Right cardiac atrium (tissue), 5 donors: ENCODE measurements at places on chromosomes 13 and 19. TPM values are rescaled to one million over a fixed set of nuclear protein-coding genes. Genes with fewer than 3 reads are reported as not detected.

GRCh38 chr13:111396457-111396856 is 76.0 kb downstream of the TEX29 start:
- DNase-seq, result no peak

DNA sequence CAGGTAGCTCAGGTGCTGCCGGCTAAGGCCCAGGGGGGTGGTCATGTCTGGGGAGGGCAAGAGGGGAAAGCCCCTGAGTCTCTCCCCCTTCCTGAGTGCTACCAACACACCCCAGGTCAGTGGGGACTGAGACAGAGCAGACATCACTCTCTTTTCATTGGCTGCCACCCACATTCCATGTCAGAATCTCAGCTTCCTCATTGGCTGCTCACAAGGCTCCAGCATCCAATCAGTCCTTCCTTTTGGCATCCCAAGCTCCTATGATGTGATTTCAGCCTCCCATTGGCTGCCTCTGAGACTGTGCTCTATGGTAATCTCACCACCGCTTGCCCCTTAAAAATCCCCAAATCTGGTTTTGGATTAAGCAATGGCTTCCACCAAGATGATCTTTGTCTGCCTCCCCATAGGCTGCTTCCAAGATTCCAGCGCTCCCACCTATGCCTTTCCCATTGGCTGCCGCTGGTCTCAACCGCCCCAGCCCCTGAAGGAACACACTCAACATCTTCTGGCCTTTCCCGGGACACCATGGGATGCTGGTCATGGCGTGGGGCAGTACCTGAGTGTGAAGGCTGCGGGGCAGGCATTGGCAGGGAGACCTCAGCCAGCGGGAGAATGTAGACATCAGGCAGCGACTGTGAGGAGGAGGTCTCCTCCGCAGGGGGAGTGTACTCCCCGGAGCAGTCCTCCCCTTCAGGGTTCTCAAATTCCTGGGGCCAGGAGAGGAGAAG is 2.0 kb downstream of the LMTK3 start:
- peak; percentile 27 for DNase-seq

DNA sequence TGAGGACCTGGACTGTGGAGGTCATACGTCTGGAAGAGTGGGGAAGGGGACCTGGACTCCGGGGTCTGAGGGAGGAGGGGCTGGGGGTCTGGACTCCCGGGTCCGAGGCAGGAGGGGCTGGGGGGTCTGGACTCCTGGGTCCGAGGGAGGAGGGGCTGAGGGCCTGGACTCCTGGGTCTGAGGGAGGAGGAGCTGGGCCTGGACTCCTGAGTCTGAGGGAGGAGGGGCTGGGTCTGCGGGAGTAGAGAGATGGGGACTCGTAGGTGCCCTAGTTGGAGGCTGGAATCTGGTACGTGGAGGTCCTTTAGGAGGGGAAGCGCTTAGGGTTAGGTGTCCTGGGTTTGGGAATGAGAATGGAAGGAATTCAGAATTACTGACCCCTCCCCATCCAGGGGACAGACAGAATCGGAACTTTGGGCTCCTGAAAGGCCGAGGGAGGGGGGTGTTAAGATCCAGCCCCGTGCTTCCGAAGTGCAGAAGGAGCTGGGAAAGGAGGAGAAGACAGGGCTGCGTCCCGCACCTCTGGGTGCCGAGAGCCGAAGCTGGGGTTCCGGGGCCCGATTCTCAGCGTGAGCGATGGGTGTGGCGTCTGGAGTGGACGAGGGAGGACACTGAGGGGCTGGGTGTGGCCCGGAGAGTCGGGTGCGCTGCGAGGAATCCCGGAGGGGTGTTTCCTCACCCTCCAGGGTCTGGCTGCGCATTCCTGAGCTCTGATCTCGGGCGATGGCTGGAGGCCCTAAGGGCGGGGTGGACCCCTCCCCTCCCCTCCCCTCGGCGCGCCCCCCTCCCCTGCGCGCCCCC is 608 bp downstream of the MYADM start:
- DNase-seq, result peak; percentile 78

- peak; percentile 56 for DNase-seq
These were observed 8.6 kb downstream of the PTBP1 start for GRCh38 chr19:805600-806550.

- DNase-seq, result no peak
These were observed 10.3 kb downstream of the CYP2B6 start for GRCh38 chr19:41001243-41001971.

DNA sequence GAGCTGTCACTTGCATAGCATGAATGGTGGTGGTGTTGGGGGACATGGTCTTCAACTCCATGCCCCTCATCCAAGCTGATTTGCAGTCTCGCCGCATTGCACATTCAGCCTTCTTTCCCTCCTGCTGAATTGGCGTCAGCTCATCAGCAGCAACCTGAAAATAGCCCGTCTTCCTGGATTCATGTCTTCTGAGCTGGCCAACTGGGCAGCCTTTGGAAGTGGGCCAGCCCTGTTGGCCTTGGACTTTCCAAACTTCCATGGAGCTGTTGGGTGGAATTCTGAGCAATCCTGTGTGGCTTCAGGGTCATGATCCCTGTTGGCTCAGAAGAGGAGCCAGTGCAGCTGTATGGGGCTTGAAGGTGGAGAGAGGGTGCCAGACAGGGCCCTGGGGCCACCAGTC is 68.8 kb downstream of the ZNF536 start:
- no peak for DNase-seq

DNA sequence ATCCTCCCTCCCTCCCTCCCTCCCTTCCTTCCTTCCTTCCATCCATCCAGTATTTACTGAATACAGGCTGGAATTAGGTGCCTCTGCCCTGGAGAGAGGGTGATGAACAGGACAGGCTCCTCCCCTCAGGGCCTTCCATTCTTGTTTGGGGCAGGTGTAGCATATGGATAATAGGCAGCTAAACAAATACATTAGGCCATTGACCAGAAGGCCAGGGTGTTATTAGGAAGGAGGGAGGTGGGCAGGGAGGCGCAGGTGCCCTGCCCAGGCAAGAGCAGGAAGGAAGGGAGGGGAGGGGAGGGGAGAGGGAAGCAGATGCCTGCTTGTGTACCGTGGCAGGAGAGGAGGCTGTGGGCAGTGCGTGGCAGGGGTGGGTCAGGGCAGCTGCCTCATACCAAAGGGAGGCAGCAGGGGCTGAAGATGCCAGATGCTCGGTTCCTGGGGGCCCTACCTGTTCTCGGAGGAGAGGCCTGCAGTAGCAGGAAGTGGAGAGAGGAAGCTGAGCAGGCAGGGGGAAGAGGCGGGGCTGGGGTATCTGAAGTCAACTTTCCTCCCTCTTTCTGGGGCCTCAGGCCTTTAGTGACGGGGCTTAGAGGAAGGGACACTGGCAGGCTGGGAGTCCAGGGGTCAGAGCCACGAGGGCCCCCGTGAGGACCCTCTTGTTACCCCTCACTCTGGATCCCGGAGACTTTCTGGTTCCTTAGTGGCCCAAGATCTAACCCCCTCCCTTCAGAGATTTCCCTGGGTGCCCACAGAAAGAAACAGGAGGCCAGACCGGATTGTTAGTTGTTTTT is at the start of gene RINL:
Gene RINL, minus strand, starts transcription at position 495 of the 794 bp plus-strand sequence. CDS start 1,533 bp downstream, outside the sequence.
- DNase-seq, result peak; percentile 67

- DNase-seq, result no peak
These were observed 1344.9 kb downstream of the UQCRFS1 start for GRCh38 chr19:27868007-27868406.

DNA sequence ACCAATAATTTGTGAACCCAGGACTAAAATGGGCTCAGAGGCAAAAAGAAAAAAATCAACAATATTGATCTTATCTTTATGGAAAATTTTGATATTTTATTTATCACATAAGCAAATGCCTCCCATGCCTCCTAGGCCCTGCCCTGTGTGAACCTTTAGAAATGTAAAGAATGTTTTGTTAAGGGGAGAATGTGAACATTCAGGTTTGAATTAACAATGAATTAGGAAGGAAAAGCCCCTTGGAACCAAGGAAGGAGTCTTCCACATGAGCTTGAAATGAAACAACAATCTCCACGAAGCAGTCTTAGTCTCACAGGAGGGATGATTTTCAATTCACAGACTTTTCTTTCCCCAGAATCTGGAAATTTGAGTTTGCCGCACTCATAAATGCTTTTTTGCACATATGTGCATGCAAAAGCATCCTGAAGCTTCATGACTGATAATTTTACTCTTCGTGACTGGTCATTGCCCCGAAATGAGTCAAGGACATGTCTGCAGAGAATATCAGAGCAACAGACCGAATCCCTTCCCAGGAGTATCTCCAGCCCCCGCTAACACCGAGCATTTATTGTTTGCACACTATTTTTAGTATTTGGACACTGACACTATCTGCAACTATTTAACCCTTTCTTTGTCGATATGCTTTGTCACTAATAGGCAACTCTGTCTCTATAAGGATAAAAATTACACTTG is 135.2 kb downstream of the DCT start:
- no peak for DNase-seq

- no peak for DNase-seq
These were observed 6.7 kb downstream of the CXCL17 start for GRCh38 chr19:42436006-42436405.

GRCh38 chr13:51740698-51741097 is 63.3 kb downstream of the DHRS12 start:
- DNase-seq, result no peak

DNA sequence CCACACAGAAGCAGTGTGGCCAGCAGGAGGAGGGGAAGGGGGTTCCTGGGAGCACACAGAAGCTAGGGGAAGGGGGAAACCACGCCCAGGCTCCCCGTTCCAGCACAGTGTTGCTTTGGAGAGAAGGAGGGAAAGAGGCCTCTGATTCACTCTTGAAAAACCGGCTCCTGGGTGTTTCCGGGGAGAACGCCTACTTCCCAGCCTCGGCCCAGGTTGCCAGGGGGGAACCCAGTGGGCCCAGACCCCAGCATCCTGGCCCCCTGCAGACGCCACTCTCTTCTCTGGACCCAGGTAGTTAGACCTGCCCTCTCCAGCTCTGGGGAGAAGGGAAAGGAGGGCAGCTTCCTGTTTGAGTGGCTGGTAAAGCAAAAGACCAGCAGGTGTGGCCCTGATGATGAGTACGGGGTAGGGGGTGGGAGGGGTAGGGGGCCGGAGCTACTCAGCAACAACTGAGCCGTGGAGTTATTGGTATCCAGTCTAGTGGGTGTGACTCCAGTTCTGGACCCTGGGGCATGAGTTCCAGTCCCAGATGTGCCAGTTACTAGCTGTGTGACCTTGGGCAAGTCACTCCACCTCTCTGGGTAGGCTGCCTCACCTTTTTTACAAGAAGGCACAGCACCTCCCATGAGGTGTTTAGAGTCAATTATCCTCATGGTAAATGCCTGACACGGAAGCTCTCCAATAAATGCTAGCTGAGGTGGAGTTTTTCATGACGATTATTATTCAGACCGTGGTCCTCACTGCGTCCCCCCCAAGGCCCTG is 836 bp downstream of the GIPC1 start:
- DNase-seq, result no peak

DNA sequence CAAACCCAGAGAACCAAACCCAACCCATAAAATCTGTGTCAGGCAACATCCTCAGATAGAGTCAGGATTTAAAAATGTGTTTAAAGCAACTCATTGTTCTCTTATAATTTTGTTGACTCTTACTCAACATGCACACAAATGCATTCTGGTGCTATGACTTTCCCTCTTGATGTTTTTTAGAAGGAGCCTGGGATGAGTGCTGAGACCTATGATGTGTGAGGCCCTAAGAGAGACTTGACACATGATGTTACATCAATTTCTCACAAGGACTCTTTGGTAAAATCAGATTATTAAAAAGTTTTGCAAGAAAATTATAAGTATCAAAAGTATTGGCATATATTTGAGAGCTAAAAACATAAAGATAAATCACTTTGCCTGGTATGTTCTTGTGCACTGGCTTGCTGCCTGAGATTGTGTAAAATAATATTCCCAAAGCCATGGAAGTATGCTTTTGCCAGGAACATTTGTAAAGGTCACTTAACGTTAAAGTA is 173.9 kb downstream of the DCLK1 start:
- no peak for DNase-seq

- no peak for DNase-seq
These were observed 9.2 kb upstream of the SULT2A1 start for GRCh38 chr19:47895165-47895782.

GRCh38 chr19:38562096-38562495 is 55.7 kb downstream of the MAP4K1 start:
- no peak for DNase-seq

DNA sequence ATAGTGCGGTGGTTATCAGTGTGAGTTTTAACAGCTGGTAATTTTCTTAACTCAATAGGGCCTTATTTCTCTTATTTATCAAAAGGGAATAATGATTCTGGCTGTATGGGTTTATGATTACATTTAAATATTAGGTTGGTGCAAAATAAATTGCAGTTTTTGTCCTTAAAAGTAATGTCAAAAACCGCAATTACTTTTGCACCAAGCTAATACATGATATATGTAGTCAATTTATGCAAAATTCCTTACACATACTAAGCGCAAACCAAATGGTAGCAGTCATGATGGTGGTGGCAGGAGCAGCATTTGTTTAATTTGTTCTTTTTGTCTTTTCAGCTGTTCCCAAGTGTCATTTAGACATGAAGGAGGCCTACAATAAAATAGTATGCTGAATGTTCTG is 1777.1 kb downstream of the OLFM4 start:
- DNase-seq, result no peak

DNA sequence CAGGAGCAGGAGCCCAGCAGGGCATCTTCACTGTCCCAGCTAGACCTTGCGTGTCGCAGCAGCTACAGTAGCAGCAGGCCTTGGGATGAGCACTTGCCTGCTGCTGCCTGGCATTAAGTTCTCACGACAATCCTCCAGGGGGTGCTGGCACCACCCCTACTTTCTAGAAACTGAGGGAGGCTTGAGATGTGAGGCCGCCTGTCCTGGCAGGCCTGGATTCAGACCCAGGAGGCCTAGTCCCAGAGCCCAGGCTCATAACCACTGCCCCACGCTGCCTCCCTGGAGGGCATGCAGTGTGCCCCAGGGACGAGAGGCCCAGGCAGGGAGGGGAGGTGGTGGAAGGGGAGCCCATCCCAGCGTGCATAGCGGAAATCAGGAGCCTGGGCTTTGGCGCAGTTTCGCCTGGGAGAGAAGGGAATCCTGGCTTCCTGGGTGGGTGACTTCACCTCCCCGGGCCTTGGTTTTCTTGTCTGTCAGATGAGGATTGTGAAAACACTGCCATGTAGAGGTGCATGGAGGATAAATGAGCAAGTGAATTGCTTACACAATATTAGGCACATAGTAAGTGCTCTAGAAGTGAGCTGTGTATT is 26.1 kb downstream of the PPP5C start:
- no peak for DNase-seq

- no peak for DNase-seq
These were observed 49.5 kb upstream of the TPM4 start for GRCh38 chr19:16026756-16027155.

The TRAPPC5 gene
- polyA plus RNA-seq, result 93.4 TPM

The ZFP28 gene
- polyA plus RNA-seq, result 3.8 TPM

The PNMA8C gene
- polyA plus RNA-seq, result 0.05 TPM

The CCL25 gene
- polyA plus RNA-seq, result not detected

The TNNI3 gene
- polyA plus RNA-seq, result 8,501 TPM

The WDR88 gene
- not detected for polyA plus RNA-seq

The KRTDAP gene
- polyA plus RNA-seq, result 0.29 TPM

The FRY gene
- polyA plus RNA-seq, result 29.0 TPM
